ENCODE measurements at places on chromosomes 12 and 14. TPM values are rescaled to one million over a fixed set of nuclear protein-coding genes. Genes with fewer than 3 reads are reported as not detected.

GRCh38 chr14:32074887-32075572 is 2.1 kb upstream of the ARHGAP5 start:
- DNase-seq, result no peak

RHNO1 gene
- total RNA-seq, result 8.8 TPM

B4GALNT3 gene
- 5.0 TPM for total RNA-seq

DNA sequence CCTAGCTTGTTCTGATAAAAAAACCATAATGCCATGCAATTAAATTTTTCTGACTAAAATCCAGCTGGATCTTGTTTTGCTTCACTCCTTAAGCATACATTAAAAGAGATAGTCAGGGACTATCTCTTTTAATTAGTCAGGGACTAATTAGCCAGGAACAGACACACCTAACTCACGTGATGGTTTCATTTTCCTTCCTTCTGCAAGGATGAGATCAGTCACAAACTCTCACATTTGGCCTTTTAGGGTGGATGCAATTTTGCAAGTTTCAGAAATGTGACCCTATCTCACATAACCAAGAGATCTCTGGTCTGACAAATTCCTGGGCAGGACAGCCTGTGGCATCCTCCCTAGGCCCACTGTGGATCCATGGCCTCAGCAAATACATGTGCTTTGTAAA is 62.4 kb downstream of the SETD3 start:
- no peak for DNase-seq

CELA1 gene
- total RNA-seq, result not detected

- DNase-seq, result no peak
Observed at GRCh38 chr12:851913-852312, 97.6 kb downstream of the RAD52 start.

GRCh38 chr14:78018283-78018682 is 151.9 kb upstream of the NRXN3 start:
- DNase-seq, result no peak

- no peak for DNase-seq
Observed at GRCh38 chr14:100103250-100104005, 38.2 kb downstream of the EVL start.

TMBIM4 gene
- total RNA-seq, result 131 TPM

DNA sequence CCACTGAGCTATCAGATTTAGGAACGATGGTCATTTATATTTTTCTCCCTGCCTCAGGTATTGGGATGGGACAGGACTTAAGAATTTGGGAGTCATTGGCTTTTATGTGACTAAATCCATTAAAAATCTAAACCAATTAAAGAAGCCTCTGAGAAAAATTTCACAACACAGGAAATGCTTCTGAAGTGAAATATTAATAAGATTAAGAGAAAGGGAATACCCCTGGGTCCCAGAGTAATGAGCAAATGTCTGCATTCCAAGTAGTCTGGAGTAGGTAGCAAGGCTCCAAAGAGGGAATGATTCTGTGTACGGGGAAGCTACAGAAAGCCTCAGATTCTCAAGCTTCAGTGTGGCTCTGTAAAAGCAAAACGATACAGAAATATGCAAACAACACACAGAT is 707 bp upstream of the MED6 start:
- DNase-seq, result no peak

SLC17A8 gene
- not detected for total RNA-seq

NDUFB1 gene
- total RNA-seq, result 92.3 TPM

DNA sequence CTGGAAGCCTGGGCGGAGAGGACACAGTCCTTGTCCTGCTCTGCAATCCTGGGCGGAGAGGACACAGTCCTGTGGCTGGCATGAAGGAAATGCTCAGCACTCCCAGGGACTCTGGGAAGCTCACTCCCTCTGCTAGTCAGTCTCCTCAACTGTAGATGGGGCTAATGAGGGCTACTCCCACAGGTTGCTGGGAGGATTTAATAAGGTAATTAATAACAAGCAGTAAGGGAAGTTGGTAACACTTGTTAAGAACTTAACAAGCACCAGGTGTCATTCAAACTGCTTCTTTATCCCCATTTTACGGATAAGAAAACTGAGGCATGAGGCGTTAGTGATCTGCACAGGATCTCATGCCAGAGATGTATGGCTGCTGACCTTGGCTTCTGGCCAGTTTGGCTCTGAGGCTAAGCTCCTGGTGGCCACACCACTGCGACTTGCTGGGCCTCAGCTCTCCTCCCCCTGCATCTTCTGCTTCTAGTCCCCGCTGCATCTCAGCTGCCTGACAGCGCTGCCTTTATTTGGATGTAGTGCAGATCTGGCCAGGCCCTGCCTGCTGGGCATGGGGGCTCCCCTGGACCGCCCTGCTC is 54.1 kb upstream of the BEGAIN start:
- DNase-seq, result no peak

DNA sequence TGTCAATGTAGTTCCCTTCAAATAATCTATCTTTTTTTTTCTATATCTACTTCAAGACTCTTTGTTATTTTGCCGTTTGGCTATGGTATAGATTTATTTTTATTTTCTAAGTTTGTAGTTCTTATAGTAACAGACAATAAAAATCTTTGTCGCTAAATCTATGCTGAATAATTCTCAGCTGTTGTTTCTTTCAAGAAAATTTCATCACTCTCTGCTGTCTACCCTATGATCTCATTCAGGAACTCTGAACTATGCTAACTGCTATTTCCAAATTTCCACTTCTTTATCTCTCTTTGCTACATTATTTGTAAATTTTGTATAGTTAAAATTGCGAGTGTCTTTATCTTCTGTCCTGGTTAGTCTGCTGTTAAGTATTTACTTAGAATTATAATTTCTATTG is 353.6 kb downstream of the LRFN5 start:
- DNase-seq, result no peak

TC2N gene
- 28.3 TPM for total RNA-seq

CMTM5 gene
- total RNA-seq, result 0.74 TPM

- peak; percentile 88 for DNase-seq
Observed at GRCh38 chr12:96427269-96427729, 27.1 kb upstream of the CDK17 start.

DNA sequence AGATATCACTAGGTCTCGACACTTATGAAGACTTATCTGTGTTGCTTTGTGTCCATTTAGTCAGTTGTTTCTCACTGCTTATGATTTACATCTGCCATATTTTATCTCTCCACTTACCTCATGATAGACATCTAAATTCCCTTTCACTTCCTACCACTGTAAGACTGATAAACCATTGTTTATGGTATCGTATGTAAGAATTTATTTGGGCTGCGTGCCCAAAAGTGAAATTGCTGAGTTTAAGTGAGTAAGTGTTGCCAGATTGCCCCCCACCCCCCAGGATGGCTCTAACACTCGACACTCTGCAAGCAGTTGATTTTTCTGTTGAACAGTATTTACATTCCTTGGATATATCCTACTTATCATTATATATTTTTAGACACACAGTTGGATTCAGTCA is 69.9 kb upstream of the MON2 start:
- no peak for DNase-seq

DNA sequence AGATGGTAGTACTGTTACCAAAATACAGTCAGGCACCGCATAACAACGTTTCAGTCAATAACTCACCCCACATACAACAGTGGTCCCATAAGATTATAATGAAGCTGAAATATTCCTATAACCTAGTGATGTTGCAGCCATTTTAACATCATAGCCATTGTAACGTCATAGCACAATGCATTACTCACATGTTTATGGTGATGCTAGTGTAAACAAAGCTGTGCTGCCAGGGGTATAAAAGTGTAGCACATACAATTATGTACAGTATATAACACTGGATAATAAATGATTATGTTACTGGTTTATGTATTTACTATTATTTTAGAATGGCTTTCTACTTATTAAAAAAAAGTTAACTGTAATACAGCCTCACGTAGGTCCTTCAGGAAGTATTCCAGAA is 37.0 kb downstream of the GPR137C start:
- DNase-seq, result no peak

MGP gene
- 4,815 TPM for total RNA-seq

- peak; percentile 87 for DNase-seq
Observed at GRCh38 chr14:32077081-32078022, at the start of gene ARHGAP5. ARHGAP5 (plus strand) TSS chr14:32077304; CDS start chr14:32090670, 13,366 bp downstream.

- DNase-seq, result no peak
Observed at GRCh38 chr14:32099473-32099872, 22.4 kb downstream of the ARHGAP5 start.

- DNase-seq, result no peak
Observed at GRCh38 chr12:121634836-121635235, 8.5 kb downstream of the ORAI1 start.

GRCh38 chr14:90722590-90722989 is 93.6 kb downstream of the TTC7B start:
- DNase-seq, result no peak

DNA sequence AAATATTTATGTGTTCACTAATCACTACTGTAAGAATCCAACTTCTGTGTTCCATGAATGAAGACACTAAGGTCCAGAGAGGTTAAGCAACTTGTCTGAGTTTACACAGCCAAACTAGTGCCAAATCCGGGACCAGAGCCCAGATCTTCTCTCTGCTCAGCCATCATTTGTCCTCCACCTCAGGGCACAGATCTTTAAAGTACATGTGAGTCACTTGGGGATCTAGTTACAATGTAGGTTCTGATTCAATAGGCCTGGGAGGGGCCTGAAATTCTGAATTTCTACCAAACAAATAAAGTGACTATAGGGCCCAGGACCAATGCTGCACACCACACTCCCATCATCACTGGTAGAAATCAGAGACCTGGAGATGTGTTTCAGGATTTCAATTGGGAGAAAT is 162.9 kb downstream of the GXYLT1 start:
- no peak for DNase-seq

- no peak for DNase-seq
Observed at GRCh38 chr12:120485961-120486881, 9.7 kb upstream of the DYNLL1 start.

DNA sequence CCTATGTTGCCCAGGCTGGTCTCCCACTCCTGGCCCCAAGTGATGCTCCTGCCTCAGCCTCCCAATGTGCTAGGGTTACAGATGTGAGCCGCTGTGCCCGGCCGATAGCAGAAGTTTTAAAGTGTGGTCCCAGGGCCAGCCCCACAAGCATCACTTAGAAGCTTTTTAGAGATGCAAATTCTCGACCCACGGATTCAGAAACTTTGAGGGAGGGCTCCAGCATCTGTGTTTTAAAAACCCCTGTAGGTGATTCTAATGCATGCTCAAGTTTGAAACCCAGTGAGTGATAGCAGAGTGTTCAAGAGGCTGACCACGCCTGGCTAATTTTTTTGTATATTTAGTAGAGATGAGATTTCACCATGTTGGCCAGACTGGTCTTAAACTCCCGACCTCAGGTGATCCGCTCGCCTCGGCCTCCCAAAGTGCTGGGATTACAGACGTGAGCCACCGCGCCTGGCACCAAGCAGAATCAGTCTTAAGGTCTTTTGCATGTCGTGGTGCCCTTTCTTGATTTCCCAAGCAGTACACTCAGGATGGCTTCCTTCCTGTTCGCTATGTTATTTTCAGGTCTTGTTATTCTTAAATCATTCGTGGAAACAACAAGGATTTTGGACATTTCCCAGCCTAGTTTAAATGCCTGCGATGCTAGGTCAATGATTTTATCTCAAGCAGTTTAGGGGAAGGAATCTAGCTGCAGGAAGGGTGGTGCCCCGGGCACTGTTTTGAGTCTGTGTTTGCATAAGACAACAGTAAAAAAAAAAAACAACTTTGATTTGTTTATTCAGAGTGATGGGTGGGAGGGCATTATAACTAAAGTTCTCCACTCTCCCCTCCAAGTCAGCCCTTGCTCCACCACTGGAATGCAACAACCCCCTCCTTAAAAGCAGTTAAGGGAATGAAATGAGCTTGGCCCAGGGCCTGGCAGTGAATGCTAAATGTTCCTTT is 9.2 kb upstream of the RILPL2 start:
- no peak for DNase-seq

DNA sequence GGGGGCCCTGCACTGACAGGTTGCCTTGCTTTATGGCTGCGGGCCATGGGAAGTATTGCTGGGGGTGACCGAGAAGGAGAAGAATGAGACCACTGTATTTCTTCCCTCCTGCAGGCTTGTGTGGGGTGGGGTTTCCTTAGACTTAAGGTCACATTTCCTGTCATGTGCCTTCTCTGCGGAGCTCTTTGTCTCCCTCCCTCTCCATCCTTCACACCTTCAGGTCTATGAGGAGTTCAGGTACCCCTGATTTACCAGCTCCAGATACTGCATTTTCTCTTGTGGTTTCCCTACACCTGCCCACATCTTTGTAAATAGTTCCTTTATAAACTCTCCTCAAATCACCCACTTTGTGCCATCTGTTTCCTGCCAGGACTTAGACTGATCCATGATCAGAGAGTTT is 3.6 kb downstream of the FNTB start:
- no peak for DNase-seq

RPL10L gene
- total RNA-seq, result not detected

PHETA1 gene
- 8.3 TPM for total RNA-seq

SCN8A gene
- 0.81 TPM for total RNA-seq

PLA2G1B gene
- total RNA-seq, result 2.0 TPM

MRPS35 gene
- 29.7 TPM for total RNA-seq

GRCh38 chr14:49206828-49207227 is 379.4 kb downstream of the RPS29 start:
- no peak for DNase-seq

DNA sequence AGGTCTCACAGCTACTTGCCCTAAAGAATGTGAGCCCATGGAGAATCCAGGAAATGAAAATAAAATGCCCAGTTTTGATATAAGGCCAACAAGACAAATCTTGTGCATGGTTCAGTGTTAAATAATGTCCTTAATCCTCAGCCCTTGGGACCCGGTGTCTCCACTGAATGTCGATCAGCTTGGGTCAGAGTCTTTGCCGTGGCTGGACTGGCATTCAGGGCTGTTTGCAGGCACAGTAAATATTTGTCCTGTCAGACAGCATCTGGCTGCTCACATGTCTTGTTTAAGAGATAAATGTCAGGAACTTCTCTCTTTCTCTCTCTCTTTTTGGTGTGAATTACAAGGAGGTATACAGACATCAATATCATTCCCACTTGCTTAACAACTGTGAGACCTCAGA is 452.5 kb downstream of the FUT8 start:
- no peak for DNase-seq

DNA sequence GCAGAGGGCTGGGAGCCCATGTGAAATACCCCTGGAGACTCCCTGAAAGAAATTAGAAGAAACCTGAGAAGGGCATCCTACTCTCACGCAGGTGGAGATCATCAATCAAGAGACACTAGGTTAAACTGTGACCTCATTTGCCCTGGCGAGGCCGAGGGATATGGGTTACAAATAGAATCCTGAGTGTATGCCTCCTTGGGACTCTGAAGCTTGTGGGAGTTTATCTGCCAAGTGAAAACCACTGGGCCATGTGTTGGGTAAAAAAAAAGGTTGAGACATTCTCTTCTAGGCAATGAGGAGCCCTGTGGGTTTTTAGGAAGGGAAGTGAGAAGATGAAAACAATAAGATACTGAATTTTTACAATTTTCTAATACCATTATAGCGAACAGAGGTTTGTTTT is 160.7 kb upstream of the ARID2 start:
- no peak for DNase-seq

GRCh38 chr12:14850929-14851663 is 7.8 kb upstream of the ART4 start:
- no peak for DNase-seq
